ENCODE measurements at places on chromosomes 11 and 22. TPM values are rescaled to one million over a fixed set of nuclear protein-coding genes. Genes with fewer than 3 reads are reported as not detected.

Gene CDC42EP2
- not detected for total RNA-seq

GRCh38 chr11:106280036-106280435 is 202.6 kb downstream of the AASDHPPT start:
- no peak for DNase-seq
- H3K4me3 ChIP-seq: no peak overlapping the region
- H3K36me3 ChIP-seq: no peaks in the 10 kb centered on the region
- no peak overlapping the region for H3K27ac ChIP-seq
- H3K4me1 ChIP-seq: no peaks in the 10 kb centered on the region

DNA sequence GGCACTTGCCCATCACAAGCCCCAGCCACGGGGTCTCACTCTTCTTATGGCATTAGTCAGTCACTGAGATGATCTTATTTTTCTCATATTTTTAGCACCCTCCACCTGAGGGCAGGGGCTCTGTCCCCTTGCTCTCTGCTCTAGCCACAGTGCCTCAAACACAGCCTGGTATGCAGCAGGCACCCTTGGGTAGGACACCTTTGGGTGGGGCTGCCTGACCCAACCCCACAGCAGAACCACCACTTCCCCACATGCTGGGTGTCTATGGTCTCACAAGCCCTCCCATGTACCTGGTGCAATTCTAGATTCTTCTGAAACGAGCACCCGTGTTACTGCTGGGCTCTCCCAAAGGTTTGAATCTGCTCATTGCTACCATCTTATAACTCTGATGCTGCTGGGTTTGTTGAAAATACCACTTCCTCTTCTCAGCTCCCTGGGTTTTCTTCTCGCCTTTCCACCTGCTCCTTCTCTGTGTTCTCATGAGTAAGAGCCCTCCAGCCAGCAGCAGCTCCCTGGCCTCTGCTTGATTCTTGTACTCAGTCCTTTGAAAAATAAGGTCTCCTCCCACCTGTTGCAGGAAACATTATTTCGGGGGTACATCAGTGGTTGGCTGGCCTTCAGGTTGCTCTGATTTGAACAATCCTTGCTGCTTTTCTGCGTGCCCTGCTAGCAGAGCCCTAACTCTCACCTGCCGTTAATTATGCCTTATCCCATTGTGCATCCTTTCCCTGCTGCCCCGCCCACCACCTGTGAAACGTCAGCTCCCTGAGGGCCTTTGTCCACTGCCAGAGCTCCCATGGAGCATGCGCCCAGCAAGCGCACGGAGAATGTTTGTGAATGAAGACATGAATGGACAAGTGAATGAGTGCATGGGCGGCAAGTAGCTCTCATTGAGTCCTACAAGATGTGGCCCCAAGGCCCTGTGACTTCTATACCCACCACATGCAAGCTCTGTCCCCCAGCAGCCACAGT is 1181.6 kb downstream of the TBC1D22A start:
- no peak overlapping the region for H3K4me3 ChIP-seq
- H3K4me1 ChIP-seq: no peaks in the 10 kb centered on the region
- no peaks in the 10 kb centered on the region for H3K36me3 ChIP-seq
- peaks cover 3% of the 10 kb centered on the region for H3K27me3 ChIP-seq
- no peak for DNase-seq

DNA sequence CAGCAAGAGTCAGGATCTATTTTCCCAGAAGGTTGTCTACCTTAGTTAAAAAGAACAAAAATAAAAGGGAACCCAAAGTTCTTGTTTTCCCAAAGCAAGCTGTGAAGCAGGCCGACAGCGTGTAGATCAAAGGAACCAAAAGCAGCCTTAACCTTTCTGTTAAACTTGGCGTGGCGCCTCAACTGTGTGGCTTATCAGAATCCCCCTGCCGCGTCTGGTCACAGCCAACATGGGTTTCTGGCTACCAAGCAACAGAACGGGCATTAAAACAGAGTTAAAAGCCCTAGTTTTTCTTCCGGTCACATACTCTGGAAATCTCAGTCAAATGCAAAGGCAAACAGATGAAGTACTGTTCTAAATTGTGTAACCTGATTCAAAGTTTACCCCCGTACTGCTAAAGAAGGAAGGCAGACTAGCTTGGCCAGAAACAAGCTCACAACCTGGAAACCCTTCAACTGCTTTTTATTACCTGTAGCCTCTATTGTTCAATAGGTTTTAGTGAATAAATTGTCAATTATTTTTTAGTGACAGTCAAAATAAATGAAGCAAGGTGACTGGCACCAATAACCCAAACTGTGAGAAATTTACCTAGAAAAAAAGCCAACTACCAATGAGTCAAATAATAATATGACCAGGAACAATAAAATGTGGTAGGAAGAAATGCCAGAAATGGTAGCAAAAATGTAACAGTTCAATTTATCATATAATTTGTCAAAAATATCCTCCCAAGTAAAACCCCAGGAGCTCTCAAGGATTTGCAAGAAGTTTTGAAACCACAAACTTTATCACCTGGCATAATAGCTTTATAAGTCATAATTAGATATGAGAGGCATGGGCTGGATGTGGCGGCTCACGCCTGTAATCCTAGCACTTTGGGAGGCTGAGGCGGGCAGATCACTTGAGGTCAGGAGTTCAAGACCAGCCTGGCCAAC is 21.4 kb downstream of the CHKA start:
- peaks cover 1% of the 10 kb centered on the region for H3K36me3 ChIP-seq
- peaks cover 16% of the 10 kb centered on the region for H3K4me1 ChIP-seq
- H3K4me3 ChIP-seq: peak overlapping the region; percentile 64

DNA sequence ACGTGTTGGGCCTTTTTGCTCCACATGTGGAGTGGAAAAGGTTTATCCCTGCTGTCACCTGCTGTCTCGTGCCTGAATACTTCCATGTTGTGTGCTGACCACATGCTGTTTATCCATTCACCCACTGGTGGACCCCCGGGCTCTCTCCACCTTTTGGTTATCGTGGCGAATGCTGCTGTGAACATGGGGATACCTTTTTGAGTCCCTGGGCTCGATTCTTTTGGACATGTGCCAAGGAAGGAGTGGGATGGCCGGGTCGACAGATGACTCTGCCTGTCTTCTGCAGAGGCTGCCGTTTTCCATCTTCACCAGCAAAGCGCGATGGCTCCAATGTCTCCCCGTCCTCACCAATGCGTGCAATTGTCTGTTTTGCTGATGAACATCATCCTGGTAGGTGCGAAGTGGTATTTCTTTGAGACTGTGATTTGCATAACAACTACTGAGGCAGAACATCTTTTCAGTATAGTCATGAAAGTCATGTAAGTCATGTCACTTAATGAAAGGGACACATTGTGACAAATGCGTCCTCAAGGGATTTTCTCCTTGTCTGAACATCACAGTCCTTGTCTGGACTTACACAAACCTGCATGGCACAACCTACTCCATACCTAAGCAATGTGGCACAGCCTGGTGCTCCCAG is 758.7 kb downstream of the BRD1 start:
- no peaks in the 10 kb centered on the region for H3K36me3 ChIP-seq
- no peak for DNase-seq

Measured in activated CD8-positive, alpha-beta T cell treated with anti-CD3 and anti-CD28 coated beads for 36 hours (primary cell).